ENCODE measurements at places on chromosomes 12 and 14. TPM values are rescaled to one million over a fixed set of nuclear protein-coding genes. Genes with fewer than 3 reads are reported as not detected.

Gene RAB15
- total RNA-seq: 10.0 TPM

Gene RBM23
- 61.2 TPM for total RNA-seq

Gene PRPF39
- total RNA-seq: 39.5 TPM

Gene LRP1-AS
- total RNA-seq: not detected

Gene LRRC10
- total RNA-seq: 0.33 TPM

Gene ZNF740
- total RNA-seq: 16.8 TPM

Gene ASIC1
- 1.3 TPM for total RNA-seq

Gene ANO4
- 0.83 TPM for total RNA-seq

Gene NTF3
- 7.1 TPM for total RNA-seq

All from motor neuron (in vitro differentiated cells).